ENCODE measurements at places on chromosomes 1 and 21.

DNA sequence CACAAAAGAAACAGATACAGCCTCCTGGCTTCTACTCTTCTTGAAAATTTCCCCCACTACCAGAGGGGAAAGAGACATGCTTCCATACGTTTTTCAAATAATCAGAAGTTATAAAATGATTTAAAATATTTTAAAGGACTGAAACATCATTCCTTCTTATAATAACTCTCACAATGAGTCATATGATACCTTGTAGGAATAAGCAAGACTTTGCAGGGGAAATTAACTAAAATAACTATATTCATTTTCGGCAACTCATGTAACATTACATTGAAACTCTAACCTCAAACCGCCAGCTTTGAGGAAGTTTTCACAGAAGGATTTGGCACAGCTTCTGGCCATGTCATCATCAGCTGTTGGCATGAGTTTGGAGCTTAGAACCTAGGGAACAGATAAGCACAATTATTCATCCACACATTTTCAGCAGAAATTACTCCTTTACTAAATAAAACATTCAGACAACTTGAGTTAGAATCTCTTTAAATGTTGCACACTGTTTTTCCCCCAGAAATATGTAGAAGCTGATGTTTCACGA lies 85.9 kb downstream of the USP24 start:
- DNase-seq = no peak

DNA sequence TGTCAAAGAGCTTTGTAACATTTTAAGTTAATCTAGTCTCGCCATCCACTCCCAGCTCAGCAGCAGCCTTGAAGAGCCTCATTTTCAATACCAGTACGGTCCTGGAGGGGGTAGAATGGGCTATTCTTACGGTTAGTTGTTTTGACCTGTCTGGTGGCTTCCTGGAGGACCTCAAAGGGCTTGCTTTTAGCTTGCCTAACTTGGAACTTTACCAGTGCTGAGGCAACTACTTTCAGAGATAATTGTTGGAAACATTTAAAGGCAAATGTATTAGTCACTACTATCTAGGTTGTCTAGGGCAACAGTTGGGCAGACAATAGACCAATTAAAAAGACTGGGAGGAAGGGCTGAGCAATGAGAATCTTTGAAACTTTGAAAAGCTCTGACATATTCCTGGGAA lies 56.0 kb downstream of the TTLL7 start:
- no peak for DNase-seq

- no peak for DNase-seq
Observed at GRCh38 chr1:167899253-167899681, 14.7 kb downstream of the ADCY10 start.

GRCh38 chr1:207883660-207884250 lies 27.2 kb downstream of the CD34 start:
- DNase-seq = peak; percentile 47

DNA sequence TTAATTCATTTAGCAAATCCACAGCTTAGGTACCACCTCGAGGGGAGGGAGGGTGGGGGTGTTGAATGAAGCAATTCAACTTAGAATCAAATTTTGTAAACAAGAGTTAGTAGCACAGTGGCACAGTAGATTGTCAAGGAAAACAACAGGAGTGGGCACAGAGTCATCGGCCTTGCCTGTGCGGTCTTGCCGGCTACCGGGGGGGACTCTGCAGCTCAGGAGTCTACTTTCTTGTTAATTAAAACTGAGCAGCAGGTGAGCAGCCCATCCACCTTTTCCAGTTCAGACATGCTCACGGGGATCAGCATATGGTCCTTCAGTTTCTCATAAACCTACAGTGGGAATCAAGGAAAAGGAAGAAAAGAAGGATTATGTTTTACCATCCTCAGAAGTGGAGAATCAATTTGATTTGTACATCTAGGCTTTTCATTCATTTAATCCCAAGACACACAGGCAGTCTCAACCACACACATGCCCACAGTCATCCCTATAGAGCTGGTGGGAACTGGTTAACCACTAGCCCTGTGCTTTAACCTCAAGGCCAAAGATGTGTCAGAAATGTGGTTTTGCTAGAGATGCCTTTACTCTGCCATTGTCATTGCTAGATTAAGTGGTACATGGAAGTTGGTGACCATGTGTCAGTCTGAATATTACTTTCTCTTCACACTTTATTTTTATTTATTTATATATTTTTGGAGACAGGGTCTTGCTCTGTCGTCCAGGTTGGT lies 45.0 kb upstream of the BCL10 start:
- DNase-seq = no peak

- no peak for DNase-seq
Observed at GRCh38 chr1:59500950-59501742, 204.3 kb downstream of the FGGY start.

DNA sequence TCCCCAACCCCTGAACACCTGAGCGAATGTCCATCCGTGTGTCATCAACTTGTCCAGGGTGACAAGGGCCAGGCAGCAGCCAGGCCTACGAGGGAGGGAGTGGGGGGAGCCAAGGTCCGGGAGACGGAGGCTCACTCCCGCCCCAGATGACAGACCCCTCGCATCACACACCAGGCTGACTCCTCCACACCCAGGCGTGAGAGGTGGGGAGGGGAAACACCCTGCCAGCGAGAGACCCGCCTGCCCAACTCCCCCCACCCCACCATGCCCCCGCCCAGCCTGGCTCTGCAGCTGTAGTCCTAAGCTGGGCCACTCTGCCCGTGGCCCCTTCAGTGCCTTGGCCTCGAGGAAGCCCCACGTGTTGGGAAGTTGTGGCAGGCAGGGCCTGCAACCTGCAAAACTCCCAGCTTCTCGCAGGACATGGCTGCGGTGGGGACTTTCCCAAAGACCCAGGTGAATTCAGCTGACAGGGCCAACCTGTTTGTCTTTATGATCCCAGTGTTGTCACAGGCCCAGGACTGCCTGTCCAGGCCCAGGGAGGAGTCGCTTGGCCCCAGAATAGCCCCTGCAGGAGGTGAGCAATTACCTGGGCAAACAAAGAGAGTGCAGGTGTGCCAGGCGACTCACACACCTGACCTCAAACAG lies 62.9 kb downstream of the RIPK4 start:
- peak; percentile 86 for DNase-seq

DNA sequence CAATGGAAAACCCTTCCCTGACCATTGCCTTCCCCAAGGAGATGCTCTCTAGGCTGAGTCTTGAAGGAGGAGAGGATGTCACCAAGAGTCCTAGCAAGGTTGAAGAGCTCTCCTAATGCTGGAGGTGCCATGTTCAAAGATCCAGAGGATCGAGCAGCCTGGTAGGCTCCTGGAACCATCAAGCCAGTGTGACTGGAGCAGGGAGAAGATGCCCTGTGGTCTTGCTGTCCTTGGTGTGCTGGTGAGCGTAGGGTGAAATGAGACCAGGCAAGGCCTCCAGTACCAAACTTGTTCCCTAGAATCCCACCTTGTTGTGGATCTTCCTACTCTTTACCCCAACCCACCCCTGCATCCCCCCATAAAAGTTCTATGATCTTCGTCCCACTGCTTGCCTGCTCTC lies 46.6 kb upstream of the GALNT2 start:
- DNase-seq = no peak

DNA sequence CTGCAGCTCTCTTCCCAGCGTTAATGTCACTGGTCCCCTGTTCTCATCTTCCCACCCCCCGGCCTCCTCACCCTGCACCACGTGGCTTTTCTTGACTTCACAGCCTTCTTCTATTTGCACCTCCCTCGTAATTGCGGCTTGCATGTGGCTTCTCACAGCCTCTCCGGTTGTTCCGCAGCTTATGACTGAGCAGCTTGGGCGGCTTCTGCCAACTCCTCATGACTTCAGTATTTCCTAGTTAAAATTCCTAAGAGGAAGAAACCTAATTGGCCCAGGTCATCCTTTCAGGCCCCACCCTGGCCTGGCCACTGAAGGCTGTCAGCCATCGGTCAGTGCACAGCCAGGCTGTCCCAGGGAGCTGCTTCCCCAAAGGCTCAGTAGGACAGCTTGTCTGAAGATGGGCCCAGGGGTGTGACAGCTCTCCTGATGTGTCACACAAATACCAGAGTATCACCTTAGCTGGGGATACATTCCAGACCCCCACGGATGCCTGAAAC lies 8.6 kb upstream of the RERE start:
- DNase-seq = no peak

DNA sequence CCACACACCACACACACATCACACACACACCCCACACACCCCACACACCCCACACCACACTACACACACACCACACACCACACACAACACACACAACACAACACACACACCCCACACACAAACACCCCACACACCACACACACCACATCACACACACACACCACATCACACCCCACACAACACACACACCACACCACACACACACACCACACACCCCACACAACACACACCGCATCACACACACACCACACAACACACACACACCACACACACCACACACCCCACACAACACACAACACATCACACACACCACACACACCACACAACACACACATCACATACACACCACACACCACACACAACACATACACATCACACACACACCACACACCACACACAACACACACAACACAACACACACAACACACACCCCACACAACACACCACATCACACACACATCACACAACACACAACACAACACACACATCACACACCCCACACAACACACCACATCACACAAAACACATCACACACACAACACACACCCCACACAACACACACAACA lies 2.4 kb downstream of the LYPD8 start:
- DNase-seq = no peak

GRCh38 chr1:176705585-176705984 lies 242.6 kb downstream of the PAPPA2 start:
- DNase-seq = no peak

DNA sequence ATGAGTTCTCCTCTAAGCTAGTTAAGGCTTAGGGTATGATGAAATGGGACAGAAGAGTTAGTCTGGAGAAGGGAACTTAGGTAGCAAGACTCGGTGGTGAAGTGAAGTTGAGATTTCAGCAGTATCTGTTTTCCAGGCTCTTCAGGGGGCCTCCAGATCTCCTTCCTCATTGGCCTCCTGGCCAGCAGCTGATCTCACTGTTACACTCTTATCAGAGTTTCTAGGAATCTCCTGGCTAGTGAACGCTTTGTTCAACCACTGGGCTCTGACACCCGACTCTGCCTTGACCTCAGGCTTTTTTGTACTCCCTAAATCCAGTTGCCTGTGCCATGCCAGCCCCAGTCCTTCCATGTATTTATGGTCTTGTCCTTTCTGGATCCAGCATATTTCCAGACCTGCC lies 311.0 kb downstream of the ASTN1 start:
- no peak for DNase-seq

GRCh38 chr1:98143403-98143802 lies 222.6 kb upstream of the DPYD start:
- DNase-seq = no peak

DNA sequence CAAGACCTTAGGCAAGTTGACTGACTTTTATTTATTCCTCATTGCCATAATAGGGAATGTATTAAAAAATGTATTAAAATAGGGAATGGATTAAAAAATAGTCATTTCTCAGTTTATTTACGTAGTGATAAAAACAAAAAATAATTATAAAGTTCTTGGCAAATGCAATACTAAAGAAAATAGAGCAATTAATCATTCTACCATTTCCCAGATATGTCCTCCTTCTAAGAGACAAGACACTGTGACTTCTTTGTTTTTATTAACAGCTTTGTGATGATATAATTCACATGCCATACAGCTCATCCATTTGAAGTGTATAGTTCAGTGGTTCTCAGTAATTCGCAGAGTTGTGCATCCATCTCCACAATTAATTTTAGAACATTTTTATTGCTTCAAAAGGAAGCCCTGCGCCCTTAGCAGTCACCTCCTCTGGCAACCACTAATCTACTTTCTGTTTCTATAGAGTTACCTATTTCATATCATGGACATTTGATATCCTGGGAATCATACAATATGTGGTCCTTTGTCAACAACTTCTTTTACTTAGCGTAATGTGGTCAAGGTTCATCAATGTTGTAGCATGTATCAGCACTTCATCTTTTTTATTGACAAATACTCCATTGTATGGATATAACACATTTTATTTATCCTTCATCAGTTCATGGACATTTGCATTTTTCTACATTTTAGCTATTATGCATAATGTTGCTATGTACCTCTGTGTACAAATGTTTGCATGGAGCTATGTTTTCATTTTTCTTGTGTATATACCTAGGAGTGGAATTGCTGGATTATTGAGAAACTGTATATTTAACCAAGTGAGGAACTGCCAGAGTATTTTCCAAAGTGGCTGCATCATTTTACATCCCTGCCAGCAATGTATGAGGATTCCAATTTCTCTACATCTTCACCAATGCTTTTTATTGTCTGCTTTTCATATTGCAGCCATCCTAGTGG lies 5.6 kb downstream of the TBX19 start:
- DNase-seq = peak; percentile 14

DNA sequence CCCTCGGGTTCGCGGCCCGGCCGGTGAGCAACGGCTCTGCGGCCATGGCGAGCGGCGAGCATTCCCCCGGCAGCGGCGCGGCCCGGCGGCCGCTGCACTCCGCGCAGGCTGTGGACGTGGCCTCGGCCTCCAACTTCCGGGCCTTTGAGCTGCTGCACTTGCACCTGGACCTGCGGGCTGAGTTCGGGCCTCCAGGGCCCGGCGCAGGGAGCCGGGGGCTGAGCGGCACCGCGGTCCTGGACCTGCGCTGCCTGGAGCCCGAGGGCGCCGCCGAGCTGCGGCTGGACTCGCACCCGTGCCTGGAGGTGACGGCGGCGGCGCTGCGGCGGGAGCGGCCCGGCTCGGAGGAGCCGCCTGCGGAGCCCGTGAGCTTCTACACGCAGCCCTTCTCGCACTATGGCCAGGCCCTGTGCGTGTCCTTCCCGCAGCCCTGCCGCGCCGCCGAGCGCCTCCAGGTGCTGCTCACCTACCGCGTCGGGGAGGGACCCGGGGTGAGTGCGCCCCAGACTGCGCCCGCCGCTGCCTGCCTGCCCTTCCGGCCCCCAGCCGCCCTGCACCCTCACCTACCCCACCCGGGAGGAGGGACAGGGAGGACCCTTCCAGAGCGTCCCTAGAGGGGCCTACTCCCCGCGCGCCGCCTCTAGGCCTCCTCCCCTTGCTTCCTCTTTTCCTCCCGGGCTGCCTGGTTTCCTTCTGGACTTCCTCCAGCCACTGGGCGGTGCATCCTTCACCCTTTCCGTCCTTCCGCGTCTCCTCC lies at the start of gene RNPEP:
RNPEP (plus strand) TSS at position 26 of the 757 bp plus-strand sequence; CDS start at position 45, 19 bp downstream.
- DNase-seq = peak; percentile 59

GRCh38 chr21:16116798-16117197 lies 387.0 kb downstream of the USP25 start:
- DNase-seq = no peak

DNA sequence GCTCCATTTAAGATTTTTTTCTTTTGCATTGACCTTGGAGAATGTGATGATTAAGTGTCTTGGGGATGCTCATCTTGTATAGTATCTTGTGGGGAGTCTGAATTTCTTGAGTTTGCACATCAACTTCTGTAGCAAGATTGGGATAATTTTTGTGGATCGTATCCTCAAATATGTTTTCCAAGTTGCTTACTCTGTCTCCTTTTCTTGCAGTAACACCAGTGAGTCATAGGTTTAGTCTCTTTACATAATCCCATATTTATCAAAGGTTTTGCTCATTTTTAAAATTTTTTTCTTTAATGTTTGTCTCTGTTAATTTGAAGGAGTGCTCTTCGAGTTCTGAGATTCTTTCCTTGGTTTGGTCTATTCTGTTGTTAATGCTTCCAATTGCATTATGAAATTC lies 41.7 kb upstream of the ANGPTL1 start:
- DNase-seq = no peak

- no peak for DNase-seq
Observed at GRCh38 chr1:247402120-247402675, 13.8 kb upstream of the NLRP3 start.

Measured in NCI-H510A treated with DMSO at 0.1 percent for 48 hours (cell line).